GM19239 (cell line): ENCODE measurements at places on chromosomes 6 and 20.

GRCh38 chr6:41375598-41376151, 40.3 kb downstream of the NCR2 start:
- DNase-seq: no peak

GRCh38 chr20:9203081-9203447, 134.2 kb downstream of the PLCB4 start:
- no peak for DNase-seq

DNA sequence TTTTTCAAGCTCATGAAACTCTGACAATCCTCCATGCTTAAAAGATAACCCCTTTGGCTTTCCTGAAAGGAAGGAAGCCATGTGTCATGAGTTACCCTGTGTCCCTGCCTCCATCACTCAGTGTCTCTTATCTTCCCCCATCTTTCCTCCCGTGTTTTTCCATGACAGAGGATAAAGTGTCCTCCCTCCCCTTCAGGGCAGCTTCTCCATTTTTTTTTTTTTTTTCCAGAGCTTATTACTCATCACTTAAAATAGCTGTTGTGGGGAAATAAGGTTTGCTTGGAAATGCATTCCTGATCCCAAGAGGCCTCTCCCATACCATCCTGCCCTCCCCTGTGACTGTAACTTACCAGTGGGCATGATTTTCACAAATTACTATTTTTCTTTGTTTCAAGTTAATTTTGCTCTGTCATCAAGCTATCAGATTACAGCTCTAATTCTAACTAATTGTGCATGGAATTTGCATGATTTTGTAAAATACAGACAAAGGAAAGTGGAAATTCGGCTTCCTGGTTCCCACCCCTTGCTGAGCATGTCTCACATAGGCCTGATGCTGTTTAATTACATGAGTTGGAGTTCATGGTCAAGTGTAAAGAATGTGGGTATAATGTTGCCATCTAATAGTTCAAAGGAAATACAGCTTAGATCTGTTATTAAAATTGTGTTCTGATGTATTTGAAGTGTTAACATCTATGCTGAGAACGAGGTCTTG, 614.5 kb upstream of the FLRT3 start:
- no peak for DNase-seq

GRCh38 chr6:155213611-155214372, 50.0 kb upstream of the CLDN20 start:
- no peak for DNase-seq

DNA sequence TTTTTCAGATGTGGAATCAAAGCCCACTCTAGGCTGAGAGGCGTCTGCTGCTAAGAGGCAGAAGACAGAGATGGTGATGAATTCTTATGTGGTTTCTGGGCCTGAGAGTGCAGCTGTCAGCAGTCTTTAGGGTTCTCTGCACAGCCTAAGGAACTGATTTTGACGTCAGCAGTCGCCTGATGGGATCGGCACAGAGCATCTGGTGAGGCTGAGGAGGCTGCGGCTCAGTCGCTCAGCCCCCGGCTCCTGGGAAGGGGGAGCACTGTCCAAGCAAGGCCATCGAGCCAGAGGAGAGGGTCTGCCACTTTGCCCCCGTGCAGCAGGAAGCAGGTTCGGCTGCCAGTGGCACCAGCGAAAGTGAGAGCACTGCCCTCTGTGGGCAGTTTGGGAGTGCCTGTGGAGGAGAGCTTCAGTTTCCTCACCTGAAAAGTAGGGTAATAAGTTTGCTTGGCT, 92.5 kb downstream of the TCP11 start:
- no peak for DNase-seq

DNA sequence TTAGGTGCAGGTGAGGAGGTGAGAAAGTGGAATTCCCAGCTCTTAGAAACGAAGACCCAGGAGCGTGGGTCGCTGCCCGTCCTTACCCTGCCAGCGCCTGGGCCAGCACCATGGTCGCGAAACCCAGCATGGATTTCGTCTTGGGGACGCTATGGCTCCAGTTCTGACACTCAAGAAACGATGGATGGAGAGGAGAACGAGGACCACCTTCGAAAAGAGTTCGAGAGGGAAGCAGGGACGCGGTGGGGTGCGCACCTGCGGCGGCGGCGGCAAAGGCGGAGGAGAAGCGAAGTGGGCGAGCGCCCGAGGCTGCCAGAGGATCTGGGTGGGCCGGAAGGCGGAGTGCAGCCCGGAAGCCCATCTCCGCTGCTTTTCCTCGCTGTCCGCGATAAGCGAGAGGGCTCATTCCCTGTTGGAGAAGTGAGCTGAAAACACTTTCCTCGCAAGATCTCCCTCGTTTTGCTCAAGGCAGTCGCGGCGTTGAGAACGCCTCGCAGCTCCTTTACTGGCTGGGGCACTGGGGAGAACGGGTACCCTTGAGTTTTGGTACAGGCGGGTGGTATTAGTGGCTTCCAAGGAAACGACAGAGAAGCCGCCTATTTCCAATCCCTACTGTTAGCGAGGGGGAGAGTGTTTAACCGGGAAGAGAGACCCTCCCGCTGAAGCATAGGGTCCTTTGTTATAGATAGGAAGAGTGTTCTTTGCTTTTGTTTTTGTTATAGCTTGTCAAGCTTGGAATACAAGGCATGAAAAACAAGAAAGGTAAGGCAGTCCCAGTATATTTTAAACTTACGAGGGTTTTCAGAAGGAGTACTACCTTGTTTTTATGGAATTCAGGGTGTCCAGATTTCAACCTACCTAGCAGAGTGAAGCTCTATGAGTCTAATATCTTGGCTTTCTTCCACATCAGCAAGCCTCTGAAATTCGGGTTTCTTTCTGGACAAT, 109.5 kb downstream of the TRIM27 start:
- no peak for DNase-seq

- no peak for DNase-seq
These were observed at the start of gene GDAP1L1 for GRCh38 chr20:44247131-44247571. Gene GDAP1L1 (plus strand): TSS chr20:44247308. CDS start chr20:44247335, 27 bp downstream.

GRCh38 chr20:7155794-7156193, 388.3 kb downstream of the BMP2 start:
- DNase-seq: no peak

- no peak for DNase-seq
These were observed 129.0 kb downstream of the TAF4 start for GRCh38 chr20:61936701-61937131.
